ENCODE measurements at places on chromosomes 11 and 22.
A peak's percentile ranks its signal among the peaks of the same experiment; 100 is the strongest.

- DNase-seq: no peak
Measured at GRCh38 chr11:33172996-33173395, 11.7 kb upstream of the CSTF3 start.

DNA sequence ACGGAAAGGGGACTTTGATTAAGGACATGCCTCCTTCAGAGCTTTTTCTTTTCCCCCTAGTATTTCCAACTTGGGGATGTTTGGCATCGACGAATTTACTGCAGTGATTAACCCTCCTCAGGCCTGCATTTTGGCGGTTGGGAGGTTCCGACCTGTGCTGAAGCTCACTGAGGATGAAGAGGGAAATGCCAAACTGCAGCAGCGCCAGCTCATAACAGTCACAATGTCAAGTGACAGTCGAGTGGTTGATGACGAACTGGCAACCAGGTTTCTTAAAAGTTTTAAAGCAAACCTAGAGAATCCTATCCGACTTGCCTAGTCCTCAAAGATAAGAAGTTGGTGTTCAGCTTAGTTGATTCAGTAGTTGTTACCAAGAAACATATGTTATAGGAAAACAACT is 78.4 kb downstream of the PDHX start:
- DNase-seq: no peak

DNA sequence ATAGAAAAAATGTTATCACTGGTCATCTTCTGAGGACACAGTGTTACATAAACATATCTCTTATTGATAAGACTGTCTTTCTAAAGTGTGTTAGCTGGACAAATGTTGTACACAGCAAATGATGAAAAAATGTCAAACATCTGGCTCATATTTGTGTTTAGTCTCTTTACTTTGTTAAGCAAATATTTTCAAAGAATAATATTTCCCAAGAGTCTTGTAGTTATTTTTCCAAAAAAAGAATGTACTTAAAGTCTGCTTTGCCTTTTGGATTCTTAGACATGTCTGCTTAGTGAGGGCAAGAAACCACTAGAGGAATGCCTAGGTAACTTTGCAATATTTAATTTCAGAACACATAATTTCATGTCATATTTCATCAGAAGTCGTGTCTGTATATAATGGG is 23.9 kb upstream of the CCDC179 start:
- no peak for DNase-seq

GRCh38 chr11:66363805-66364535 is 7.6 kb downstream of the SLC29A2 start:
- peak; percentile 77 for DNase-seq

- DNase-seq: no peak
Measured at GRCh38 chr22:27512283-27512761, 289.2 kb downstream of the MN1 start.

Data from WERI-Rb-1 (cell line).